ENCODE measurements at places on chromosomes 1 and 21.

GRCh38 chr1:28792644-28793121 lies 19.3 kb upstream of the OPRD1 start:
- DNase-seq = no peak

- peak; percentile 79 for DNase-seq
Observed at GRCh38 chr21:33971492-33972013, 55.9 kb upstream of the ATP5PO start.

DNA sequence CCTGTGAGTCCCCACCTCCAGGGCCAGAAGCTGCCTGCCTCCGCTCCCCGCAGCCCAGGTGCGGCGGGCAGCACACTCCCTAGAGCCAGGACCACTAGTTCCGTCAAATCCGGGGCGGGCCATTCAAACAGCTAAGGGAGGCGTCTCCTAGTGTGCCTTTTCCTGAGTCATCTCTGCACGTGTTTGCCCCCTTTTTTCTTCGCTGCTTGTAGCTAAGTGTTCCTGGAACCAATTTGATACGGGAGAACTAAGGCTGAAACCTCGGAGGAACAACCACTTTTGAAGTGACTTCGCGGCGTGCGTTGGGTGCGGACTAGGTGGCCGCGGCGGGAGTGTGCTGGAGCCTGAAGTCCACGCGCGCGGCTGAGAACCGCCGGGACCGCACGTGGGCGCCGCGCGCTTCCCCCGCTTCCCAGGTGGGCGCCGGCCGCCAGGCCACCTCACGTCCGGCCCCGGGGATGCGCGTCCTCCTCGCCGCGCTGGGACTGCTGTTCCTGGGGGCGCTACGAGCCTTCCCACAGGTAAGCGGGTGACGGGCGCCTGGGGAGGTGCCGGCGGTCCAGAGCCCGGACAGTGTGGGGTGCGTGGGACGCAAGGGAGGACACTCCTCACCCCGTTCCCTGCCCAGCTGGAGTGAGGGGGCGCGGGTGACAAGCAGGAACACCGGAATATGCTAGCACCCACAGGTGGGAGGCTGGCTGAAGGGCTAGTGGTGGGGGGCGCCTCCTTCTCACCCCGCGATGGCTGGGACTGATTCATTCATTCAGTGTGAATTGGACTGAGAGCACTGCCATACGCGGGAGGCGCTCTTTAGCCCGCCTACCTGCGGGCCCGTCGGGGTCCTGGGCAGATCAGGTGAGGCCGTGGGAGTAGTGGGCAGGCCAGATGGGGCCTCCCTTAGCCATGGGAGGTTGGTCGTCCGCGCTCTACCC lies at the start of gene TNFRSF8:
Gene TNFRSF8, plus strand, starts transcription at position 163 of the 932 bp plus-strand sequence. Its CDS starts 296 bp downstream, at position 459.
- no peak for DNase-seq

GRCh38 chr1:200660719-200661118 lies 9.0 kb downstream of the DDX59 start:
- no peak for DNase-seq

- DNase-seq = no peak
Observed at GRCh38 chr1:26858160-26858559, 4.8 kb upstream of the SFN start.

DNA sequence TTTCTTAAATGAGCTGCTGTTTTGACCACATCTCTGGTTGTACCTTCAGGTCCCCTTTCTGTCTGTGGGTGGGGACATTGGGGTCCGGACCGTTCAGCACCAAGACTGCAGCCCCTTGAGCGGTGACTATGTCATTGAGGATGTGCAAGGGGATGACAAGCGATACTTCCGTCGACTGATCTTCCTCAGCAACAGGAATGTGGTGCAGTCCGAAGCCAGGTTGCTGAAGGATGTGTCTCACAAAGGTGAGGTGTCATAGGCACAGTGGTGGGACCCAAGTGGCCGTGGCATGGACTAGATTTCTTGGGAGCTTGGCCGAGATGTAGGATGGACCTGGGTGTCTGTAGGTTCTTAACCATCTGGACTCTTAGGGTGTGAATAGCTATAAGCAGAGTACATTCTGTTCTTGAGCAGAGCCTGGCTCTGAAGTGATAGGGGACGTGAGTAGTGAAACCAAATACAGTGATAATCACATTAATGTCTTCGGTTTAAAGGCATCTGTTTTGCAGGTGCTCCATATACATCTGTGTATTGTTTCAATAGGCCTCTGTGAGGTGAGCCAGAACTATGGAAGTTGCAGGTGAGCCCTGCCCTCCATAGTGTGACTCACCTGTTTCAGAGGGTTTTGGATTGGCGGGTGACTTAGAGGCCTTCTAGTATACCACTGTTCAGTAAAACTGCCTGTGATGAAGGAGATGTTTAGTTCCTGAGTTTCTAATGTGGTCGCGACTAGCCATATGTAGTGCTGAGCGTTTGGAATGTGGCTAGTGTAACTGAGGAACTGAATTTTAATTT lies 6.4 kb downstream of the METTL13 start:
- no peak for DNase-seq

DNA sequence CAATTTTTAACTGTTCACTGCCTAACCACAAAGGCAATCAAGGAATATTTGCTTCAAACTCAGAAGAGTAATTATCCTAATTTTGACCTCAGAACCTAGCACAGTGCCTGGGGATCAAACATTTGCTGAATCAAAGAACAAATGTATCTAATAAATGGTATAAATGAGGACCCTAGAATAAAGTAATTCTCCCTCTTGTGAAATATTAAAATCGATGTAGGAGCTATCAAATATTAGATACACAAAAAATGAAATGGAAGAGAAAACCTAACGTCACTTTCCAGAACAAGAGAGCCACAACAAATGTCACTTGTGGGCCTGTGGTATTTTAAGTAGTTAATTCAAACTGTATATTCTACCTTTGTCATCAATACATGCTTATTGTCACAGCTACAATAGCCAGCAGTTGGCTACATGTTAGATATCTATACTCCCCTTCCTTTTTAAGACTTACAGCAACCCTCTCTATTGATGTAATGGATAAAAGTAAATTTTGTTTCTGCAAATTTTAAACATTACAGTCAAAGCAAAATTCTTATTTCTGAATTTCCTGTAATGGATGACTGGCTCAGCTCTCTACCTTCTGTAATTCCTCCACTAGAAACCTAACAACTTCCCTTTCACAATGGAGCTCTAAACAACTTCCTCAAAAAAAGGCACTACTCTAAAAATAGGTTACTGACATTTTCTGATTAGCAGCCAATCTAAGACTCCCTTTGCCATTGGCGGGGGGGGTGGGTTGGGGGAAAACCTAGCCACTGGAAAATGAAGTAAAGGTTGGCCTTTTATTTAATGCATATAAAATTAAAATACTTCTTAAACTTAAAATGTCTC lies 37.6 kb downstream of the PUM1 start:
- DNase-seq = no peak

- no peak for DNase-seq
Observed at GRCh38 chr1:231353086-231353485, 15.0 kb downstream of the SPRTN start.

DNA sequence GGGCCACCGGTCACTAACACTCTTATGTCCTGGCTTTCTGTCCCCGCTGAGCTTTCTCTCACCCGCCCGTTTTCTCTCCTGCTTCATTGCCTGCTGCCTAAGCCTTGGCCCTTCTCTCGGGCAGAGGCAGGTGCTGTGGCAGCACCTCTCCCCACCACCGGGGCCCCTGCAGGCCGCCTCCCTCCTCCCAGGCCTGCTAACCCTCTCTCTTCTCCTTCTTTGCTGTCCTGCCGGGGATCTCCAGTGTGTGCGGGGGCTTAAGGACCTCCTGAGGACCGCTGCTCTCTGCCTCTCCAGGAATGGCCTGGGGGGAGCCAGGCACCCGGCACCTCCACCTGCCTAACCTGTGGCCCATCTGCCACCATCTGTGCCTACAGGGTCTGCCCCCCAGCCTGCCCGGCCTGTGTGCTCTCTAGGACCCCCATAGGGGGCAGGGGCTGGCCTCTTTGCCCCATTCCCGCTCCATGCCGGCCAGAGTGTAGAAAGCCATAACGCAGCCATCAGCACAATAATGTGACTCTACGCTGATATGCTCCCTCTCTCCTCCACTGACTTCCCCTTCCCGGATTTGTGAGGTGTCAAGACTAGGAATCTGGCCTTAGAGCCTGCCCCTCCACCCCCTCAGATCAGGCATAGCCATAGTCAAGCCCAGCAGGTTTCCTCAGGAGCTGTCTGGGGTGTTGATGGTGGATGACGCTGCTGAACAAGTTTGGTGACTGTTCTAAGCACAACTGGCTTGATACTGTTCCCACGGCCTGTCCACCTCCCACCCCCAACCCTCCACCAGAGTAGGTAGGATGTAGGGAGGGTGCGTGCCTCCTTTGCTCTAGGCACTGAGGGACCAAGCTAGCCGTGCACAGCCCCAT lies 6.1 kb upstream of the SFN start:
- no peak for DNase-seq

DNA sequence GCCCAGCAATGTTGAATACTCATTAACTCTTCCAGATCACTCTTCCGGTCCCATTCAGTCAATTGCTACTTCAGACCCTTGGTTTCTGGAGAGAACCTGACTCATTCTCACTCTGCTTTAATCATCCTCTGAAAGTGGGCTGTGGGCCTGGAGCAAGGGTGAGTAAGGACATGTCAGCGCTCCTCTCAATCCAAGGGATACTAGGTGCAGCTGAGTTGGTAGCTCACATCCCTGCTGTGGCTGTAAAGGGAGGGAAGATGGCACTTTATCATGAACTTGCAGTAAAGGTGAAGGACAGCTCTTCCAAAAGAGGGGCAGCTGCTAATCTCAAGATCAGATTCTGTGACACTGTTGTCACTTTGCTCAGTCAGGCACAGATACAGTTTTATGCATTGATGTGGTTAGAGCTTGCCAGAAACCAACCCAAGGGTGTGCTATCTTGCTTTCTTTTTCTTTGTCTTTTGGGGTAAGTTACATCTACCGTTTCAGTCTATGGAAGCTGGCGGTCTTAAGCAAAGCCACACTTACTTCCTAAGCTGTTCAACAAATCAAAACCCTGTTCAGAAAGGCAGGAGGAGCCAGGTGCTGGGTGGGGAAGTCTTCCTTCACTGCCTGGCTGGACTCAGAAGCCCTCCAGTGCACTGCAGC lies 26.5 kb upstream of the NTPCR start:
- peak; percentile 91 for DNase-seq

GRCh38 chr1:94401206-94401605 lies 17.0 kb upstream of the ABCD3 start:
- DNase-seq = no peak

DNA sequence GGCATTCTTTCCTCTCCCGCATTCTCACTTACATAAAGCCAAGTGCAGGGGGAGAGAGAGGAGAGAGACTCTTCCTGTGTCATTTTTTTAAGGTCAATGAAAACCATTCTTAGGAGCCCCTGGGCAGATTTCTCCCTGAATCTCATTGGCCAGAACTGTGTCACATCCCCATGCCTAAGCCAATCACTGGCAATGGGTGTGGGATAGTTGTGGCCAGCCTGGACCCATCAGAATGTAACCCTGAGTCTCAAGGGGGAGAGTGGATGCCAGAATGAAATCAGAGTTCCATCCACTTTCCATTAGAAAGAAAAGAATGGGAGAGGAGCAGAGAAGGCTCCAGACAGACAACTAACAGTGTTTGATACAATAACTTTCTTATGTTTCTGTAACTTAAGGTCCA lies 31.2 kb upstream of the COQ8A start:
- no peak for DNase-seq

DNA sequence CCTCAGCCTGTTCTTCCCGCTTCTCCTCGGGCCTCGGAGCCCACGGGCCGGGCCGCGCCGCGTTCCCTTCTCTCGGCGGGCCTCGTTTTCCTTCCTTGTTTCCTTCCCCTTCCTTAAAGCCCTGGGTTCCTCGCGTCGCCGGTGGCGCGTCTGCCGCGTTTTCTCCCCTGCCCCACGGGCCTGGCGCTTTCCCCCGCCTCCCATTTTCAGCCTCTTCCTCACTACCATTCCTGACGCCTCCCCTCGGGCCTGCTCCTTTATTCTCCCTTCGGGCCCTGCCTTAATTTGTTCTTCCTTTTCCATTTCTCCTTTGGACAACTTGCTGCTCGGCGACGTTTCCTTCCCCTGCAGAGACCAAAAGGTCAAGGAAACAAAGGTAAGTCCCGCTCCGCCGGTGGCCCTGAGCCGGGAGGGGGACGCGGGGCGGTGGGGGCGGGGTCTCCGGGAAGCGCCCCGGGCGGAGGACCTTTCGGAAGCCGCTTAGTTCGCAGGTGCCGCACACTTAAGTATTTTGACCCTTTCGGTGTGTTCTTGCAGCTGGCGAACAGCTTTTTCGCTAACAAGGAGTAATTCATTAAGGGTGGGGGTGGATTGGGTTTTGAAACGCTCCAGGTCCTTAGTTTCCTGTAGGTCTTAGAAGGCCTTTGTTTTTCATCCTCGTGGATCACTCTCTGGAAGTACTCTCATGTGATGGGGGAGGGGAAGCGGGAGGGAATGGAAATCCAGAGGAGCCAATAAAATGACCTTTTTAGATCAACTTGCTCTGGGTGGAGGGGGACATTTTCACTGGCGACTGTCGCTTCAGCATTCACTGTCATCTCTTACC lies 780 bp downstream of the YTHDF2 start:
- DNase-seq = peak; percentile 52

DNA sequence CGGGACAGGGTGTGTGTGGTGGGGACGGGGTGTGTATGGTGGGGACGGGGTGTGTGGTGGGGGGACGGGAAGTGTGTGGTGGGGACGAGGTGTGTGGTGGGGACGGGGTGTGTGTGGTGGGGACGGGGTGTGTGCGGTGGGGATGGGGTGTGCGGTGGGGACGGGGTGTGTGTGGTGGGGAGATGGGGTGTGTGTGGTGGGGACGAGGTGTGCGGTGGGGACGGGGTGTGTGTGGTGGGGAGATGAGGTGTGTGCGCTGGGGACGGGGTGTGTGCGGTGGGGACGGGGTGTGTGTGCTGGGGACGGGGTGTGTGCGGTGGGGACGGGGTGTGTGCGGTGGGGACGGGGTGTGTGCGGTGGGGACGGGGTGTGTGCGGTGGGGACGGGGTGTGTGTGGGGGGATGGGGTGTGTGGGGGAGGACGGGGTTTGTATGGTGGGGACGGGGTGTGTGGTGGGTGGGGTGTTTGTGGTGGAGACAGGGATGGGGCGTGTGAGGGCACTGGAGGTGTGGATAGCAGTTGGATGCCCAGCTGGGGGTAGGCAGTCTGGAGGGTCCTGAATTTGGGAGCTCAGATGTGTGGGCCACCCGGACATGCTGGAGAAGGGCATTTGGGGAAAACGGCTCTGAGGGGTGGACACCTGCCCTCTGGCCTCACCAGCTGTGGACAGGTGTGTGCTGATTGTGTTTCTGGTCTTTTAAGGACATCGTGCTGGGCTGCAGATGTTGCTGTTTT lies 16.9 kb downstream of the IBA57 start:
- no peak for DNase-seq

DNA sequence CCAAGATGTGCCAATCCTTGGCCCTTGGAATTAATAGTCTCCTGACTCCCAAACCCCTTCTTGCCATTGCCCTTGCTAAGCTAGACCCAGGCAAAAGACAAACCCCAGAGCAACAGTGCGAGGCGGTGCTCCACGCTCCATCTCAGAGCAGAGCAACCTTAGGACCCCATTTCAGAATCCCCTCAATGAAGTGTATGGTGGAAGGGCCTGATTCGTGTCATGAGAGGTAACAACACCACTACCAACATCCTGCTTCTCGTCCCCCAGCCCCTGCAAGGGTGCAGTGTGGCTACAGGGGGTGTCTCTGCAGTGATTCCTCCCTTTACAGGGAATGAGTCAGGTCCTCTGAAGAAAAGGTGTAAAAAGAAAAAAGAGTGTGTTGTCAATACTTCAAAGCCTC lies 103.9 kb upstream of the IRF2BP2 start:
- no peak for DNase-seq

GRCh38 chr21:44969931-44970755 lies 30.3 kb downstream of the SLX9 start:
- DNase-seq = peak; percentile 29

GRCh38 chr1:206506405-206507283 lies 687 bp upstream of the RASSF5 start:
- DNase-seq = no peak

GRCh38 chr1:3380469-3380868 lies 74.0 kb upstream of the ARHGEF16 start:
- no peak for DNase-seq

Data from M059J (cell line).